Activated CD4-positive, alpha-beta T cell treated with anti-CD3 and anti-CD28 coated beads, Interleukin-2, amount 50 U/mL, for 16 hours (primary cell): ENCODE measurements at places on chromosomes 3 and 15.

DNA sequence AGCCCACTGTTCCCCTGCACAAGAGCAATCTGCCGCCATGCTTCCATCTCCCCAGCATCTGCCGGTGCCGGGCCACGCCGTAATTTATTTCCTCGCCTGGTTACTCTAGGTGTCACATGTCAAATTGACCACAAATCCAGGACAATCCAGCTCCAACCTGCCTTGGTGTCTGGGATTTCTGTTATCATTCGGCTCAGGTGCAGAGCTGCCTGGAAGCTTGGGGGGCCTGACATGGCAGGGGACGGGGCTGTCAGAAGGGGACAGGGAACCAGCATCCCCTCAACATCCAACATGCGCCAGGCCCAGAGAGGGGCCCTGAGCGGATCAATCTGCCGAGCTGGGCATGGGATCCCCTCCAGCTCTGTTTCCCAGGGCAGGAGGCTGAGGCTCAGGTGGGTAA lies 47.9 kb downstream of the HMCES start:
- no peak for DNase-seq

- DNase-seq, result no peak
These were observed 28.4 kb upstream of the ARL8B start for GRCh38 chr3:5093731-5094130.

- DNase-seq, result peak; percentile 69
These were observed 125.0 kb upstream of the SMAD3 start for GRCh38 chr15:66940368-66940767.

DNA sequence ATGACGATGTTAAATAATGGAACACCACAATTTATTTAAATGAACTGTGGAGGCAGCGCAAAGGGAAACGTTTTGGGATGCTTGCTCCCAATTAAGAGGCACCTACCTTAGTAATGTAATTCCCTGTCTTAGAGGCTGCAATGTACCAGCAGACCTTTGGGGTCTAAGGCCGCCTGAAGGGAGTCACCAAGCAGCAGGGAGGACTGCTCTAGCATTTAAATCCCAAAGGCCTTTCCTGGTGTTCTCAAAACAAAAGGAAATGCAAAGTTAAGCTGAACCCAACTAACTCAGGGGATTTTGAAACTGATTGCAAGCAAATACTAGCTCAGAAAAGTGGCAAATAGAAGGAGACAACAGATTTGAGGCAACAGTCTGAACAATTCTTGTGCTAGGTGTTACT lies 510.8 kb downstream of the GABRG3 start:
- no peak for DNase-seq

GRCh38 chr3:111033470-111034050 lies 38.1 kb upstream of the NECTIN3 start:
- DNase-seq, result no peak

DNA sequence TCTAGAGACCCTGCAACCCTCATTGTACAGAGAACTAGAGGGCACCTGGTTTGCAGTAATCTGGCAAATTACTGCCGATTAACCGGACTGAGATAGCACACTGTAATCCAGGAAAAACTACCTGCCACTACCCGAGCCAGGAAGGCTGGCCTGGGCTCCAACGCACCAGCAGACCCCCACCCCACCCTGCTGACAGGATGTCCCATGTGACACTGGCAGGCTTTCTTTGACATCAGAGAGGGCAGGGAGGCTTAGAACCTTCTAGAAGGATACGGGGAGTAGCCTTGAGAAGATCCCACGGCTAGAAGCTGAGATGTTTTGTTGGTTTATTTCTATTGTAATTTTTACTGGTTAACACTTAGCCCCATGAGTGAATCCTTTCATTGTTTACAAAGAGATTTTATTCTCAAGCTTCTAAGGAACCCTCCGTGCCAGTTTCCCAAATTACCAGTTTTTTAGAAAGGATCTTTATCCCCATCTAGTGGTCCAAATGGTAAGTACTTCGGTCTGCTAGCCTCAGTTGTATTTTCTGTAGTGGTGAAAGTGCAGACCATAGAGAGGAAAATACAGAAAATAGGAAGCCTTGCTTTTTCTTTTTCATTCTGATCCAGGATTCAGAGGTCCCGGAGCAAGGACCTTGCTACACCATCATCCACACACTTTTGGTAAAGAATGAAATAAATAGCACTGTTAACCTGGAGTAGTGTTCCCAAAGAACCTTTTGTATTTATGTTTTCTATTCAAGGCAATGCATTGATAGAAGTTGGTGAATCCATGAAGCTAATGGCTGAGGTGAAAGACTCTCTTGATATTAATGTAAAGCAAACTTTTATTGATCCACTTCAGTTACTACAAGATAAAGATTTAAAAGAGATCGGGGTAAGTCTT lies 81.9 kb upstream of the ADAMTSL3 start:
- DNase-seq, result peak; percentile 2
